ENCODE measurements at places on chromosomes 5 and 9.

DNA sequence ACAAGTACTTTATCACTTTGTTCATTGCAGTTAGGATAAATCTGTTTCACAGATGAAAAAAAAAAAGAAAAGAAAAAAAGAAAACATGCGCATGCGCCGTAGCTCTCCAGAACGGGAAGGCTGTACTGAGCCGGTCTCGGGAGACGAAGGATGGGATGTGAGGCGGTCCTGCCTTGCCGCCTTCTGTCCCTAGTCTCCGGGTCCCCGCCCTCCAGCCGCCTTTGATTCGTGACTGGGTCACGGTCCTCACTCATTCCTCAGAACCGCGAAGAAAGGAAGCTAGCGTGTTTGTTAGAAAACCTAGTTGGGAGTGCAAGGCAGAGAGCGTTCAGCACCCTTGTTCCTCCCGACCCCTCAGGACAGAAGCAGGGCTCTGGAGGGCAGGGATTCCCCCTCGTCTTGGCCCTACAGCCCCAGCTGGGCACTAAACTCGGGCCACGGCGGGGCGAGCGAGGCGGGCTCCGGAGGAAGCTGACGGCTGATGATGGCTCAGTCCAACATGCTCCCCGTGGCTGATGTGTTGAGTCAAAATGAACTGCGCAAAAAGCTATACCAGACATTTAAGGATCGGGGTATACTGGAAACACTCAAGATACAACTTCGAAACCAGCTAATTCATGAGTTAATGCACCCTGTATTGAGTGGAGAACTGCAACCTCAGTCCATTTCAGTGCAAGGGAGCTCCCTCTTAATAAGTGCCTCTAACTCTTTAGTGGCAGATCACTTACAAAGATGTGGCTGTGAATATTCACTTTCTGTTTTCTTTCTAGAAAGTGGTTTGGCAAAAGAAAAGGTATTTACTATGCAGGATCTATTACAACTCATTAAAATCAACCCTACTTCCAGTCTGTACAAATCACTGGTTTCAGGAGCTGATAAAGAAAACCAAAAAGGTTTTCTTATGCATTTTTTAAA, 40.0 kb downstream of the CPLANE1 start:
- no peak for DNase-seq

DNA sequence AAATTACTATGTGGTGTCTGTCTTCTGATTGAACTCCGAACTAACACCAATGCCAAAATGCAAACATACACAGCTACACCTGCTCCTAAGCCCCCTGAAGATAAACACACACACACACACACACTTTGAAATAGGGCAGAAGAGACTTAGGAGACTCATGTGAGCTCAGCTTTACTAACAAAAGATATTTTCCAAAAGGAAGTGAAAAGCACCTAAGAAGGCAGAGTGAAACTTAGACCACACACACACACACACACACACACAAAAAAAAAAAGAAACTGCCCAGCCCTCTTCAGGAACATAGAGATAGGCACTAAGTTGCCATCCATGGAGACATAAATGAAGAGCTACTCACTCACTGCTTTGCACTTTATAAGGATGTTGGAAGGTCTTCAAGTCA, 45.2 kb upstream of the APC start:
- no peak for DNase-seq

- DNase-seq = peak; percentile 84
Measured at GRCh38 chr9:93577078-93577974, 942 bp downstream of the PHF2 start.

- no peak for DNase-seq
Measured at GRCh38 chr5:149766460-149767280, 36.6 kb downstream of the PPARGC1B start.

DNA sequence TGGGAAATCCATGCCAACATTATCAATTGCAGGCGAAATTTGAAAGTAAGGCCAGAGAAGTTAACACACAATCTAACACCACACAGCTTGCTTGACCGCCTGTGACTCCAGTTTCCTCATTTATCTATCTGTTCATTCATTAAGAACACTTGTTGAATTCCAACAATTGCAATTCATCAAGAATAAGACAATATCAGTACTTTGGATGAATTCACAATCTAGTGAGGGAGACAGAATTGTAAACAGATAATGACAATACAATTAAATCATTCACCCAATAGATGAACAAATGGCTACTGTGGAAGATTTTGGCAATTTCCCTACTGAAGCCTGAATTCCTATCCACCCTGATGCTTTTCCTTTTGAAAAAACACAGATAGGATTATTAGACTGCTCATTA, 181.6 kb downstream of the TRIM36 start:
- DNase-seq = no peak

DNA sequence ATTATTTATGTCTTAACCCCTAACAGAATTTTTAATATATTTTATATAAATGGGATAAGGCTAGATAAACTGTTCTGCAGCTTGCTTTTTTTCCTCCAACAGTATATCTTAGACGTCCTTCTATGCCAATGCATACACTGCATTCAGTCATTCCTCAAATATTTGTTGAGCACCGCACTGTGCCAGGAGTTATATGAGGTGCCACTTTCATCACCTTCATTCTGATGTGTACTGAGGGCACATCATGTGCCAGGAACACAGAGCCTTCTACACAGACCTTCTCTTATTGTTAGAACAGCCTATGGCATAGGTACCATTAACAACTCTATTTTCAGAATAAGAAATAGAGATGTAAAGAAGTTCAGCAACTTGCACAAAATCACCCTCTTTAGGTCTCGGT, 570.1 kb downstream of the CDK5RAP2 start:
- no peak for DNase-seq

DNA sequence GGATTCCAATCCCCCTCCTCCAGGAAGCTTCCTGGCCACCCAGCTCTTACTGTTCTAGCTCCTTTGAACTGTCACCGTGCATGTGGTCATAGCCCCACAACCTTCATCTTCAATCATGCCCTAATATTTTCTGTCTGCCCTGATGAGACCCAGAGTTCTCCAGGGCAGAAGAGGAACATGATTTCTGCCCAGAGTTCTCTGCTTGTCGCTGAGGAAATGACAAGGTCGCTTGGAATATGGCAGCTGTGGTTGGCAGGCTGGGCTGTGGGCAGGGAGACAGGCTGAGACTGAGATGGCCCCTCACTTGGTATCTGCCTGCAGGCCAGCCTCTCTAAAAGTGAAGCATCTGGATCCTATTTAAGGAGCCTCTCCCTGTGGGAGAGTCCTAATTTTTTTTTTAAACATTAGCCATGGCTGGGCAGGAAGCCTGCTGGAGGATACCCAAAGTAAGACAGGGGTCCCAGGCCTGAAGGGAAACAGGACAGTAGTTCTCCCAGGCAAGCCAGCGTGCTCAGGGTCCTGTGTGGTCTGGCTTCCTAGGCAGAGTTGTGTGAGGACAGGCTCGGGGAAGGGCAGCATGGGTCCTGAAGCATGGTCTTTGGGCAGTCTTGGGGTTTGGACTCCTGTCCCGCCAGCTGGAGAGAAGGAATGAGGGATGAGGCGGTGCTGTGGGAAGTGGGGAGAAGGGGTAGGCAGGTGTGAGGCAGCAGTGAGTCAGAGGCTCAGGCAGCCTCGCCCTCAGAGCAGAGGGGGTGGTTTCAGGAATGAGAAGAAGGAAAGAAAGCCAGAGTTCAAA, 242.1 kb downstream of the FSTL4 start:
- DNase-seq = no peak

DNA sequence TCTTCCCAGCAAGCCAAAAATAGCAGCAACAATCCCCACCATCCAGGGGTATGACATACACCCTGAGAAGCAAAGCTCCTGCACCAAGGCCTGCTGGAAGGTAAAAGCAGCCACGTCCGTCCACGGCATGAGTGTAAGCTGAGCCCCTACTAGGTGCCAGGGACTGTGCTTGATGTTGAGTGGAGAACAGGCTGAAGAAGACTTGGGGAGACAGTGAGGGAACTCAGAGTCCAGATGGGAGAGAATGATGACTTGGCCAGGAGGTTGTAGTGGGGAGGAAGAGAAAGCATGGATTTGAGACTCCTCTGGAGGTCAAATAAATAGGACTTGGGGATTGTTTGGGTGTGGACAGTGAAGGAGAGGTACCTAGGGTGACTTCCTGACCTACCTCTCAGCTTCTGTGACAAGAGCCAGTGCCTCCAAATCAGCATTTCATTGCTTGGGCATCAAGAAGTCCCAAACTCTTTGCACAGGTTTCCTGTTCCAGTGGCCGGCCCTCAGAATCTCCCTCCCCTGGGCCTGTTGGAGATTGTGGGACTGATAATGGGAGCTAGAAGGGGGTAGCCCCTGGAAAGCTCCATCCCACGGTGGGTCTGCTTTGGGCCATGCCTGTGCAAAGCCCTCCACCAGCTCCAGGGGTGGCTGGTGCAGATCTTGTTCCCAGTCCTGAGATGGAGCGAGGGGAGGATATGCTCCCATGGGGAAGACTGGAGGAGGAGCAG, 58.3 kb upstream of the ADAMTS2 start:
- DNase-seq = no peak

Data from SK-N-SH (cell line).